EL (cell line): ENCODE measurements at places on chromosomes 1 and 21.
A peak's percentile ranks its signal among the peaks of the same experiment; 100 is the strongest.

GRCh38 chr1:178010674-178011464, 41.0 kb upstream of the SEC16B start:
- DNase-seq, result no peak

- DNase-seq, result no peak
Measured at GRCh38 chr1:185432948-185433347, 115.9 kb upstream of the IVNS1ABP start.

DNA sequence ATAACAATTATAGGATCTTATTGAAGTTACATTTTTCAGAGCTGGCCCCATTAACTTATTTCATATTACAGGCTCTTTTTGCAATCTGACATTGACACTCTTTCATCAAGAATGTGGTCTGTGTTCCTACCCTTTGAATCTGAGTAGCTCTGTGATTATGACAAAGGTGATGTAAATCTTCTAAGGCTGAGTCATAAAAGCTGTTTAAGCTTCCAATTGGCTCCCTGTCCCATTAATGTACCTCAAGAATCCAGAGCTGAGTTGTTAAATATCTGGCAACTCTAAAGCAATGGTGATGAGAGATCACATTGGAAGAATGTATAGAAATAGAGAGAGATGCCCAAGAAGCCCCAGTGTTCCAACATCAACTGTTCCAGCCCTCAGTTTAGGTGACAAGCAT, 178.5 kb upstream of the DEPDC1 start:
- no peak for DNase-seq

DNA sequence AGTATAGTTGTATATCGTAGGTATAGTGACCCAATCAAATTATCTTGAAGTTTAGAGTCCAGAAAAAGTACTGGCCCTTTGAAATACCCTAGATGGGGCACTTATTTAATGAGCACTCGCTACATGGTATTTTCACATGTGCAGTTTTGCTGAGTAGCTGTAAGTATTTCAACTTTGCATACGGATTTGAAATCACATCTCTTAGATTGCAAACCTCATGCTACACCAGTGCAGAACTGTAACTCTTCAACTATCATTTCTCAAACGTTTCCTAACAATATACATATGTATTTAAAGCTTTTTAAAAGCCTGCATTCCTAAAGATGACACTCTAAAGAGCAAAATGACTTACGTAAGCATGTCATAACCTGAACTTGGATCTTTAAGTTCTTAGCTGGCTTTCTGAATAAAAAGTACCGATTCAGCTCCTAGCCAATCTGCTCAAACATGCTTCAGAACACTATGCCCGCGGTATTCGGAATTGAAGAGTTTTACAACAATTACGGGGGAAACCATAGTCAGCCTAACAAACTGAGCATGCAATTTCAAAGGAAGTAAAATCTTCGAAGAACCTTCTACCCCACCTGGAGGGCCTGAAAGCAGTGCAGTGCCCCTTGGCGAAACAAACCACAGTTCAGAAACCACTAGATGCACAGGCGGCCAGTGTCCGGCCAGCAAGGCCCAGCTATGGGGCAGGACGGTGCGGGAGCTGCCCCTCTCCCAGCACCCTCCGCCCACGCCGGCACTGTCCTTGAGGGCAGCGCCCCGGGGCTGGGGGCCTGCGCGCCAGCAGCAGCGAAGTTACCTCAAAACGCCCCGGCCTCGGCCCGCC, 863 bp downstream of the FH start:
- peak; percentile 40 for DNase-seq

GRCh38 chr1:28835237-28835650, 23.3 kb downstream of the OPRD1 start:
- DNase-seq, result no peak

DNA sequence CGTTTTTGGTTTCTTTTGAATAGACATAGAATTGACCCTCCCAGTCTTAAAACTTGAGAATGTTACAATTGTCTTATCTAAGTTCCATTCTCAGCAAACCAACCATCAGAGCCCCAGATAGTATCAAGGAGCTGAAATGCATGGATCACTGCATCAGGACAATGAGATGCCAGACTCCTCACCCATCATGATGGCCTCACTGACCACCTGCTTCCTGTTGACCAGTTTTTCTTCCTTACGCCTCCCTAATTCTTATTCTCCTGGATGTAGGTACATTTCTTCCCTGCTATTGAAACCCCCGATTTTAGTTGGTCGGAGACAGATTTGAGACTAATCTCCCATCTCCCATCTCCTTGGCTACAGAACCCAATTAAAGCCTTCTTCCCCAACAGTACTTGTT, 17.7 kb downstream of the MATN1 start:
- DNase-seq, result no peak
